ENCODE measurements at places on chromosomes 11 and 22.
A peak's percentile ranks its signal among the peaks of the same experiment; 100 is the strongest.

DNA sequence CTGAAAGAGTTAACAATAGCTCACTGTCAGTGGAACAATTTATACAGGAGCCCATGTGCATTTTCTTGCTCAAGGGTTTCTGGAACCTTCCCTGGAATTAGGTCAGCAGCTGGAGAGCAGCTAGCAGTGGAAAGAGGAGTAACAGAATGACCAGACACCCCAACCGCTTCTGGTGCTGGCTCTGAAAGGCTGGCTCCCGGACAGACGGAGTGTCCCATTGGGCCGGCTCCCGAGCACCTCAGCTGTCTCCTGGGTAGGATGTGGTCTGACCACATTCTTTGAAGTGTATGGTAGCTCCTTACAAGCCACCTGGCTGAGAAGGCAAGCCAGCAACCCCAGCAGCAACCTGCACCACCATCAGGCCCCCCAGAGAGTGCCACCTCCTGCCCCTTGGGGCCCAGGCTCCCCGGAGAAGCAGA lies 44.7 kb downstream of the ABTB2 start:
- DNase-seq: no peak

GRCh38 chr11:62171261-62171723 lies 18.7 kb upstream of the SCGB1D1 start:
- peak; percentile 57 for DNase-seq

GRCh38 chr11:85694385-85694980 lies 8.5 kb upstream of the CCDC89 start:
- no peak for DNase-seq

DNA sequence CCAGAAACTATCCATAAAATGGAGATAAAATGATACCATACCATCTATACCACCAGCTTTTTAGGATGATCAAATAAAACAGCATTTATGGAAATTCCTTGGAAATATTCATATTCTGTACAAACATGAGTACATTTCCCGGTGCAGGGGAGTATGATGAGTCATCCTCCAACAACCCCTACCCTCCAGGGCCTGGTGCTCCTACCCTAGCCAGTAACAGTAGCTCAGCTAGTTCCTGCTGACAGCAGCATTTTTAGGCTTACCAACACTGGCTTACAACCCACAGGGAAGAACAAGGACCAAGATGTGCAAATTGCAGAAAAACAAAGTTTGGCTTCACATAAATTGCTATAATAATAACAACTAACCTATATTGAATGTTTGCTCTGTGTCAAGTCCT lies 406.2 kb upstream of the CADM1 start:
- no peak for DNase-seq

DNA sequence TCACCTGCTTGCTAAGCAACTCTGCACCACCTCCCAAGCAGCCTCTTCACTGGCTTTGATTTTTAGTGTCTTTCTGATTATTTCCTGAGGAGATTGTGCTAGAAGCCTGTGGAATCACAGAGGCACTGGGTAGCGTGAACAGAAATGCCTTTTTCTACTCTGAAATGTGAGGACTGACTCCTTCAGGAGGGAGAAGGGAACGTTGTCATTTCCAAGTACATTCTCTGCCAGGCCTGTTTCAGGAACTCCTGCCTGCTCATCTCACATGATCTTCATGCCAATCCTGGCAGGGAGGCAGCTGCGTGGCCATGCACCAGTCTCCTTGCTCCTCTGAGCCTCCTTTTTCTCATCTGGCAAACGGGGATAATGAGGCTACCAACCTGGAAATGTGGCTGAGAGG lies 49.8 kb upstream of the PRDM11 start:
- DNase-seq: no peak

DNA sequence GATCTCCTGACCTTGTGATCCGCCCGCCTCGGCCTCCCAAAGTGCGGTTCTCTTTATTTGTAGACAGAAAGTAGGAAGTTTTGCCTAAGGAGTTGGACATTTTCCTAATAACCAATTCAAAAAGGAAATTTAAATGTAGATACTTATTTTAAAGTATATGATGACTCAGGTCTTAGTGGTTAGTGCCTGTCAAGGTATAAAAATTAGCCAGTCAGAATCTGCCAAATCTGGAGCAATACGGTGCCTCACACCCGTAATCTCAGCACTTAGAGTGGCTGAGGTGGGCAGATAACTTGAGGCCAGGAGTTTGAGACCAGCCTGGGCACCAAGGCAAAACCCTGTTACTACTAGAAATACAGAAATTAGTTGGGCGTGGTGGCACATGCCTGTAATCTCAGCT lies 86.7 kb upstream of the RASSF10 start:
- DNase-seq: no peak

DNA sequence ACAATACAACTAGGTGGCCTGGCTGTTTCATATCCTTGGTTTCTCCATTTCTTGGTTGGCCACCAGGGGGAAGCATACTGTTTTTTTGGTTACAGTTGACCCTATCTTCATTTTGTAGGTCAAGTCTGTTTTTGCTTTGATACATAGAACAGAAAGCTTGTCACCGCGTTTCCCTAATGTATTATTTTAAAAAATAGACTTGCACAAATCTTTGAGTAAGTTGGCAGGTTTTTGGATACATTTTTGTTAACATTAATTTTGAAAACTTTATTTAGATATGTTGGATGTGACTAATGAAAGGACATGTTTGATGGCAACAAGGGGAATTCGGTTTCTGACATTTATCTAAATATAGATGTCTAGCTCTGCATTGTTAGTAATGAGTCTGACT lies 3.0 kb downstream of the NCR3LG1 start:
- no peak for DNase-seq

GRCh38 chr11:119873761-119874421 lies 144.9 kb upstream of the NECTIN1 start:
- DNase-seq: no peak

DNA sequence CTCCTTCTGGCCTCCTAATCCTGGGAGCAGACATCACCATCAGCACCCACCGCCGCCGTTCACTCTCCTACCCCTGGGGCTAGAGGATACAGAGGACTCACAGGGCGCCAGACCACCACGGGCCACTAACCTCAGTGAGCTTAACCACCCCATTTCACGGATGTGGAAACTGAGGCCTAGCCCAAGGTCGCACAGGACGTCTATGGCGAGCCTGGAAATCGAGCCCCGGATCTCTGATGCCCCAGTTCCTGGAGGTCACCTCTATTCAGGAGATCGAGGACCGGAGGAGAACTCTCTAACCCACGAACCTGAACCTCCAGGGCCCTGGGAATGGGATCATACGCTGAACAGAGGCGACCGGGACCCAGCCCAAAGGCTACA lies 349 bp downstream of the TIMM10 start:
- no peak for DNase-seq

DNA sequence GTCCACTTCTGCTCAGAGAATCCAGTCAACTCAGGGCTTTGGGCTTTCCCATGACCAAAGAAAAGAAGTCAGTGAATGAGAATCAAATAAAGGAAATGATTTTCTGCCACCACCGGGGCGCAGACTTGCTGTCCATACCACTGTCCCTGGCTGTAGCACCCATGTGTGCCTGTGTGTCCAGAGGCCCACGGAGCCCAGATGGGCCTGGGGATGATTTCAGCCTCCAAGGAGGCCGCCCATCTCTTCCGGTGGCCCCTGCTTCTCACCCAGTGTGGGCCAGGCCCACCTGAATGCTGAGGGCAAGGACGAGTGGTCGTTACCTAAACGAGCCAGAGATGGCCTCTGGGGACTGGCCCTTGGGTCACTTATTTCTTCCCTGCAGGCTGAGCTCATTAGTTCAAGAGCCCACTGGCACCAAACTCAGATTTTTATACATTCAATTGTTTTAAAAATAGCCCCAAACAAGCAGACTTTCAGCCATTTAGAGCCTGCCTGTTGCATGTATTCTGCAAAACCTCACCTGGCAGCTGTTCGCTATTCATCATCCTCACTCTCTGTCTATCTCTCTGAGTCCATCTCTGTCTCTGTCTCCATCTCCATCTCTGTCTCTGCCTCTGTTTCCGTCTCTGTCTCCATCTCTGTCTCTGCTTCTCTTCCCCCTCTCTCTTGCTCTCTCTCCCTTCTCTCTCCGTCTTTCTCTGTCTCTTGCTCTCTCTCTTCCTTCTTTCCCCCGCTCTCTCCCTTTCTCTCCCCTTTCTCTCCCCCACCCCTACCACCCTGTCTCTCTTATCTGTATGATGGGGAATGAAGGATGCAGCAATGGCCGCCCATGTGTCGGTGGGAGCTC lies 24.2 kb downstream of the KRTAP5-5 start:
- DNase-seq: no peak

GRCh38 chr11:15969281-15969680 lies 387.1 kb downstream of the SOX6 start:
- no peak for DNase-seq

DNA sequence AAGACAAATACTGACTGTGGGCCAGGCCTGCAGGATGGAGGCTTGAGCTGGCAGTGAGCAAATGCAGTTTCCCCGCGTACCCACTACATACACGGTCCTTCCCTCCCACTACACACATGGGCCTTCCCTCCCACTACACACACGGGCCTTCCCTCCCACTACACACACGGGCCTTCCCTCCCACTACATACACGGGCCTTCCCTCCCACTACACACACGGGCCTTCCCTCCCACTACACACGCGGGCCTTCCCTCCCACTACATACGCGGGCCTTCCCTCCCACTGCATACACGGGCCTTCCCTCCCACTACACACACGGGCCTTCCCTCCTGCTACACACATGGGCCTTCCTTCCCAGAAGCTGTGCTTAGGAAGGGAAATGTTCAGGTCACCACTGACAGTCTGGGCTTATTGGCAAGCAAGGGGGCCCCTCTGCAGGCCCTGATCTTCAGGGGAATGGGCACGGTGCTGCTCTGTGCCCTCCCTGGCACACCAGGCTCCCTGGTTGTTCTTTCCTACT lies 10.8 kb downstream of the DNAL4 start:
- DNase-seq: no peak

GRCh38 chr22:22403306-22403705 lies 105.2 kb downstream of the ZNF280B start:
- no peak for DNase-seq

GRCh38 chr11:63146581-63146980 lies 2.6 kb upstream of the SLC22A24 start:
- DNase-seq: no peak

DNA sequence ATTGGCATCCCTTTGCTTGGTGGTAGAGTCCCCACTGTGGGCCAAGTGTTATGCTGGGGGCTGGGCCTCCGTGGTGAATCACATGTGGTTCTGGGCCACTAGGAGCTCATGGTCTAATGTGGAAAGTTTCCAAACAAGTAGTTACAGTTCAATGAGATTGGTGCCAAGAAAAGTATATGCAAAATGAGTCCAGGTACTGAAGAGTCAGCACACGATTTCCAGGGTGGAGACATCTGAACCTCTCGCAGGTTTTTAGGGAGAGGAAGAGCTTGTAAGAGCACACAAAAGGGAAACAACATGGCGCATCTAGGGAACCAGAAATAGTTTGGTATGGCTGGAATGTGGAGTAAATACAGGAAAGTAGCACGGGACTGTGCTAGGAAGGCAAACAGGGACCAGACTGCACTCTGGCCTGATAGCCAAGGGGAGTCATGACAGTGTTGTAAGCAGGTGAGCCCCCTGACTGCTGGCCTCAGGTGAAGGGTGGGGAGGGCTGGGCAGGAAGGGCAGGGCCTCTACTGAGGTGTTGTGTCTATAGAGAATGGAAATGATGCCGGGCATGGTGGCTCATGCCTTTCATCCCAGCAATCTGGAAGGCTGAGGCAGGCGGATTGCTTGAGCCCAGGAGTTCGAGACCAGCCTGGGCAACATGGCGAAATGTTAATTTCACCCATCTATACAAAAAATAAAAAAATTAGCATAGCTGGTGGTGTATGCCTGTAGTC lies 12.6 kb downstream of the POLR2F start:
- DNase-seq: no peak

DNA sequence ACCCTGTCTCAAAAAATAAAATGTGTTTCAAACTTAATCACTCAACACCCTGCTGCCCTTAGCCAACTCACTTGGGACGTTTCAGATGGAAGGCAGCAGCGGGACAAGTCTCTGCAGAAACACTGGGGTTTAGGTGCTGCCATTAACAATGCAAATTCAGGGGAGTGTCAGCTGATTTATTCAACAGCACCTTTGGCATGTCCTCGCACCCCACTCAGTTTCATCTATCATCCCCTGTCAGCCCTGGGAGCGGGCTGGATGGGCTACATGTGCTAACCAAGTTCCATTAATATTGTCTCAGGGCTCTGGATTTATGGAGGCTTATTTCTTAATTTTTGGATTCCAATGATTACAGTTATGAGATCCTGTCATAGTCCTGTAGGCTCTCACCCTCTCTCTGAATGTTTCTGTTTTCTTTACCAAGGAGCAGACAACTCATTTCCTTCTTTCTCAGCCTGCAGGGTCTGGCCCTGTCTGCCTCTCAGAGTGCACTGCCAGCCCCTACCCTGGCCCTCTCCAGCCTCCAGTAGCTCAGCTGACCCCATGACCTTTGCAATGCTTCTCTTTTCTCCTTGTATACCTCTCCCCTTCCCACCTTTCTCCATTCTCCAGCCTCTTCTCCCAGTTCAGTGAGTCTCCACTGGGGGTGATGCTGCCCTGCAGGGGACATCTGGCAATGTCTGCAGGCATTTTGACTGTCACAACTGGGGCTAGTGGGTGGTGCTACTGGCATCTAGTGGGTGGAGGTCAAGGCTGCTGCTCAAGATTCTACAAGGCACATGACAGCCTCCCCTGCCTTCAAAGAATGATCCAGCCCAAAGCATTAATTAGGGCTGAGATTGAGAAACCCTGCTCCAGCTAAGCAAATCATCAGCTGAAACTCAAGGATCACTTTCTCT lies 79.0 kb downstream of the APIP start:
- no peak for DNase-seq

DNA sequence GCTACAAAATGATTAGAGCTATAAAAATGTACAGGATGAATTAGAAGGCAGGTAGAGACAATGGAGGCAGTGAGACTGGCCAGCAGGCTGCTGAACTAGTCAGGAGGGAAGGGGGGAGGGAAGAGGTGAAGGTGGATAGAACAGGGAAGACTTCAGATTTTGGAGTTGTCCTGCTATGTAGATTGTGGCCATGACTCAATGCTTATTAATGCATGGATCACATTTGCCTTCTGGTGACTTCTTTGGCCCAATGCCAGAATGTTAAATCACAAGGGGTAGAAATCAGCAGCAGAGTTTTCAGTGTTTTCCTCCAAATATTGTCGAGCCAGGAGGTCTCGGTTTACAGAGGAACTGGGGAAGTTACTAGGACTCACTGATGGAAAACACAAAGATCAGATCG lies 346.6 kb downstream of the AASDHPPT start:
- no peak for DNase-seq

DNA sequence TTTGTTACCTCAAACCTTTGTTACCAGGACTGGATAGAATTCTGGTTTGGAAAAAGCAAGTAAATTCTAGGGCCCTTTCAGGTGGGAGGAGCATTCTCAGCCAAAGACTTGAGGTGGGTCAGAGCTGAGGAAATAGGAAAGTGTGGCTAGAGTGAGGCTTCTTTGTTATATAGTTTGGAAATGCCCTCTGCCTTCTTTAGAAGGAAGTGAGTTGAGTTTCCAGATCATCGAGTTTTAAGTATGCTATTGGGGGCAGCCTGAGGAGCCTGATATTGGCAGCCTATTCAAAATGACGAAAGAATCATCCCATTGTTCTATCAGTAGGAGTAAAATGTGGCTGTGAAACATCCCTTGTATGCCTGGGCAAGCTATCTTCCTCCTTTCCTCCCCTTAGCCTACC lies 134.1 kb downstream of the ARHGAP42 start:
- DNase-seq: no peak
